Stimulated activated CD4-positive, alpha-beta T cell treated with anti-CD3 and anti-CD28 coated beads, Interleukin-15, amount 100 ng/mL, for 1 hour (primary cell): ENCODE measurements at places on chromosomes 16 and 17.
A peak's percentile ranks its signal among the peaks of the same experiment; 100 is the strongest.

GRCh38 chr16:88835383-88835782, 21.4 kb downstream of the GALNS start:
- DNase-seq = no peak

GRCh38 chr17:56502120-56502654, 91.3 kb upstream of the NOG start:
- DNase-seq = no peak

GRCh38 chr16:50310308-50311133, 44.2 kb downstream of the ADCY7 start:
- no peak for DNase-seq

DNA sequence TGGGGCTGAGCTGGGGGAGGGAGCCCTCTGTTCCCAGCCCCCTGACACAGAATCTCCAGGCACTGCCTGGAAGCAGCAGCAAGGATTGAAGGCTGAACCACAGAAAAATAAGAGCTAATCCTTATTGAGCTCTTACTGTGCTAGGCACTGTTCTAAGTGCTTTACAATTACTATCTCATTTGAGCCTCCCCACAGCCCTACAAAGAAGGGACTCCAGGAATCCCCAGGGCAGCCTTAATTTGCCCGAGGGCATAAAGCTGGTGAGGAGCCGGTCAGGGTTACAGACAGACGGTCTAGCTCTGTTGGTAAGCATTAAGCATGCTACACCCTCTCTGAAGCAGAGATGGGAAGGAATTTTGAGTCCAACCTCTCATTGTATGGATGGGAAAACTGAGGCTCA, 7.0 kb downstream of the SAMD14 start:
- DNase-seq = no peak

- DNase-seq = no peak
Observed at GRCh38 chr17:80187090-80187489, 17.3 kb downstream of the CARD14 start.

GRCh38 chr16:3774156-3774767, 56.9 kb upstream of the TRAP1 start:
- no peak for DNase-seq

- no peak for DNase-seq
Observed at GRCh38 chr17:55040611-55041010, 72.0 kb downstream of the STXBP4 start.

- peak; percentile 35 for DNase-seq
Observed at GRCh38 chr16:88781140-88782077, 3.6 kb downstream of the PIEZO1 start.

- DNase-seq = no peak
Observed at GRCh38 chr16:11374255-11374654, 29.0 kb downstream of the RMI2 start.

DNA sequence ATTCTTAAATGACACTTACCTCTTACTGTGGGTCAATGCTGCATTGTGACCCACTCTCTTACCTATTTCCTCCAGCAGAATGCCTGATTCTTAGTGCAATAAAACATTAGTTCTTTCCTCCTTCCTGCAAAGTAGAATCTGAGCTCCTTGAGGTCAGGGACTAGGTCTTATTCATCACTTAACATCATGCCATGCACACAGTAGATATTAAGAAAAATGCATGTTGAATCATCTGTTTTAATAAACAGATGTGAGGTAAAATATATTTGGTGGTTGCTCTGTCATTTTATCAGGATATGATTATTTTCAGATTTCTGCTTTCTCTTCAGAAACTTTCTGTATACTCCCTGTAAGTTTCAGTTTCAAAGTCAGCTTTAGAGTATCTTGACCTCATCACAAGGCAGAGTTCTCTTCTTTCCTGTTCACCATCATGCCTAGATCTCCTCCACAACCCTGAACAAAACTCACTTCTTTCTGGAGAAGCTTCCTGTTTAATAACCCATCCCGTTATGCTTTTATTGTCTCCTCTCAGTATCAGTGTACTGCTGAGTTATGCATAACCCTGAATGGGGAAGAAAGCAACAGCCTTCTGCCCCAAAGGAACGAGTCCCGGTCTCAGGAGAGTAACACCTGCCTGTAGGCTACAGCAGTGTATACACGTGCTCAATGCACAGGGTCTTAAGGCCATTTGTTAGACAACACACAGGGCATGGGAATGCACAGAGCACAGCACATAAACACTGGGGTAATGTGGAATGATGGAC, 30.3 kb upstream of the SUPT4H1 start:
- no peak for DNase-seq

DNA sequence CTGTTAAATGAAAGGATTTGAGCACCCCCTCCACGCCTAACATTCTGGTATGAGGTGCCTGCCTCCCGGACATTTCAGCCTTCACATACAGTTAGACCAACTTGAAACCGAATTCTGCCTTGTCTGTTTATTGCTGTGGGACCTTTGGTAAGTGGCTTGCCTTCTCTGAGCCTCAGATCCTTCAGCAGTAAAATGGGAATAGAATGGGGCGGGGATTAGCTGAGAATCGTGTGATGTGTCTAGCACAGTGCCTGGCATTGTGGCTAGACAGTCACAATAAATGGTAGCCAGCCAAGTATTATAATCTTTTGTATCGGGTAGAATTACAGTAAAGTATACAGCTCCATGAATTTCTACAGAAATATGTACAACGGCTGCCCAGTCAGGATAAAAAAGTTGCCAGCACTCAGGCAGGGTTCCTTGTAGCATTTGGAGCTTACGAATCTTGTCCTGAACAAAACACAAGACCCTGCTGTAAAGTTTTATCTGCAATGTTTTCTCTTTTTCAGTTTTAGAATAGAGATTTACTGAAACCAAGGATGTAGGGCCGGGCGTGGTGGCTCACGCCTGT, 786 bp downstream of the TMC7 start:
- no peak for DNase-seq
